ENCODE measurements at places on chromosomes 11 and 22. TPM values are rescaled to one million over a fixed set of nuclear protein-coding genes. Genes with fewer than 3 reads are reported as not detected.

The LARGE1 gene
- 27.8 TPM for polyA plus RNA-seq

The TXNRD2 gene
- polyA plus RNA-seq: 28.2 TPM

The PHETA2 gene
- 13.6 TPM for polyA plus RNA-seq

The L3MBTL2 gene
- polyA plus RNA-seq: 26.2 TPM

The ACRV1 gene
- 1.4 TPM for polyA plus RNA-seq

The DEUP1 gene
- polyA plus RNA-seq: 0.86 TPM
